Naive B cell (primary cell): ENCODE measurements at places on chromosomes 12 and 14.

DNA sequence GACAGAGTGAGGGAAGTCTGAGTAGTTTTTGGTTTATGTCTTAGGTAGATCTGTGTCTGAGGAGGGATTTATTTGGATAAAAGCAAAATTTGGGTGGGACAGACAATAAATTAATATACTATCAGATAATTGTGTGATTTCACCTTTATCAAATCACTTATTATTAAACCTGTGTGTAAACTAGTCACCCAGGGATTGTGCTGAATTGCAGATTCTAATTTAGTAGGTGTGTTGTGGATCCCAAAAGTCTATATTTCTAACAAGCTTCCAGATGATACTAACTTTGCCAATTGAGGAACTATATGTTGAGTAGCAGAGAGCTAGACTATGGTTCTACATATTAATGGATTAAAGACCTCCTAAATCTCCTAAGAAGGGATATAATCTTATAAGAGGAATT lies 978.5 kb upstream of the FBXO33 start:
- H3K27ac ChIP-seq = no peak overlapping the region
- no peak overlapping the region for H3K4me3 ChIP-seq
- no peaks in the 10 kb centered on the region for H3K27me3 ChIP-seq
- H3K36me3 ChIP-seq = no peaks in the 10 kb centered on the region
- no peaks in the 10 kb centered on the region for H3K4me1 ChIP-seq
- DNase-seq = no peak

GRCh38 chr12:2682296-2683251 lies 112.2 kb upstream of the FKBP4 start:
- H3K4me1 ChIP-seq = peaks cover 20% of the 10 kb centered on the region
- H3K27ac ChIP-seq = peak overlapping the region; percentile 82
- H3K4me3 ChIP-seq = peak overlapping the region; percentile 56
- no peaks in the 10 kb centered on the region for H3K27me3 ChIP-seq

DNA sequence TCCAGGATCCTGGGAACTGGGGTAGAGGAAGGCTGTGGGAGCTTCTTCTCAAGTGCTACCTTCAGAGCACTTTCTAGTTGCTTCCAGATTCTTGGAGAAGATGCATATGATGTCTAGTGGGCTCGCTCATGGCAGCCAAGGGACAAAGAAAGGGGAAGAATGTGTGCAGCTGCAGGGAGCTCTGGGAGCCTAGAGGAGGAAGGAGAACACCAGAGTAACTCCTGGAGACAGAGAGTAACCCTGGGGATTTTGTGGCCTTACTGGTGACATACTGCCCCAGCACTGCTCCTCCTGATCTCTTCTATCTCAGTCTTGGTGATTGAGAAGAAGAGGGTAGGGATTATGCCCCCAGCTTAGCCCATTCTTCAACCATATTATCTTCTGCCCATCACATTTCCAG lies 10.3 kb upstream of the SP7 start:
- no peak overlapping the region for H3K4me3 ChIP-seq
- DNase-seq = no peak
- no peak overlapping the region for H3K27ac ChIP-seq
- H3K36me3 ChIP-seq = no peaks in the 10 kb centered on the region
- H3K27me3 ChIP-seq = no peaks in the 10 kb centered on the region
- H3K4me1 ChIP-seq = peaks cover 14% of the 10 kb centered on the region

DNA sequence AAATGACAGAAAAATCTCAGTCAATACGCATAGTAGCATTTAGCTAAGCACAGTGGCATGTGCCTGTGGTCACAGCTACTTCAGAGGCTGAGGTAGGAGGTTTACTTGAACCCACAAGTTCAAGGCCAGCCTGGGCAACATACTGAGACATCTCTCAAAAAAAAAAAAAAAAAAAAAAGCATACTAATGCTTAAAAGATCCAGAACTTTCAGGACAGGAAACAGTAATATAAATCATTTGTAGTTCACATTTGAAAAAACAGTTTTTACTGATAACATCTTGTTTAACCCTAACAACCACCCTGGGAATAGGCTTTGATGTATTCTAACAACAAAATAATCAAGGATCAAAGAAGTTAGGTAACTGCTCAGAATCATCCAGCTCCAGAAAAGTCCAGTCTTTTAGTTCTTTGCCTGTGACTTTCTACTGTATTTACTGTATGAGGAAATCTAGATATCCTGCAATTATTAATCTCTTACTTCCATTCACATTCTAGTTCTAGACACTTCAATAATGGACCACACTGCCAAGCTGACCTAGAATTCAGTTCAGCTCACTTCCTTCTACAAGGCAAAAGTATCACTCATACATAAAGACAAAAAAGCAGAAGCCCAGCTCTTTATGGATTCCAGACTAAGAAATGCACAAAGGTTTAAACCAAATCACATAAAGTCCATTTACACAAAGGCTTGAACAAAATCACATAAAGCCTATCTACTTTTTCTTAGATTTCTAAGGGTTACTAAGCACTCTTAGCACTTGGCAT lies 28.5 kb downstream of the PAWR start:
- H3K4me3 ChIP-seq = no peak overlapping the region
- H3K4me1 ChIP-seq = peaks cover 37% of the 10 kb centered on the region
- no peak overlapping the region for H3K27ac ChIP-seq
- no peak for DNase-seq
- H3K27me3 ChIP-seq = no peaks in the 10 kb centered on the region

DNA sequence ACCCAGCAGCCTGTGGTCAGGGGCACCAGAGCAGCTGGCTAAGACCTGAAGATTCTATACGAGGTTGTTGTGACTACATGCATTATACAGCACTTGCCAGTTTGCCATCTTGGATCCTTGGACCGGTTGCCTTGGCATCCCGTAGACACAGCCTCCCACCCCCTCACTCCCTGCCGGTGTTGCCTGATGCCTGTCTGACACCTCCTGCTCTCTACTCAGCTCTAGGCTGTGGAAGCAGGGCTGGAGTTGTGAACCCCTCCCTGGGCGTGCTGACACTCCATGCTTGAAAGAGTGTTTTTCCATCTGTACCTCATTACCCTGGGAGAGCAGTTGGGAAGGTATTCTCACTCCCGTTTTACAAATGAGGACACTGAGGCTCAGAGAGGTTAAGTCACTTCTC lies 2.5 kb downstream of the CHGA start:
- no peak for DNase-seq
- H3K27me3 ChIP-seq = peaks cover 39% of the 10 kb centered on the region
- H3K36me3 ChIP-seq = peaks cover 8% of the 10 kb centered on the region
- H3K27ac ChIP-seq = no peak overlapping the region
- H3K4me1 ChIP-seq = peaks cover 18% of the 10 kb centered on the region
- H3K4me3 ChIP-seq = no peak overlapping the region

DNA sequence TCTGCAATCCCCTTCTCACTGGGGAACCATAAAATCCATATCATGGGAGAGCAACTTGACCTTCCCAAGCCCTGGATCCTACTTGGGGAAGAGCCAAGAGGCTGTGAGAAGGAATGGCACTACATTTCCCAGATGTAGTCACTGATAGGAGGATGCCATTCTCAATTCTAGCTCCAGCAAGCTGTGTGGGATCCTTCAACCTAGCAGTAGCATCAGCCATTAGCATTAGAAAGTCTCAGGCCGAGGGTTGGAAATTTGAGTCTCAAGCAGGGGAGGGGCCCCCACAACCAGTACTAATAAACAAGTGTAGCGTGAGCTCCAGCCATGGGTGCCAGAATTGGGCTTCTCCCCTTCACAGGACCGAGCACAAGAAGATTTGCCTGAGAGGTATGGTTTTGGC lies 84.3 kb upstream of the NELL2 start:
- no peak for DNase-seq
- no peaks in the 10 kb centered on the region for H3K4me1 ChIP-seq
- no peak overlapping the region for H3K27ac ChIP-seq
- no peaks in the 10 kb centered on the region for H3K27me3 ChIP-seq

GRCh38 chr14:60217713-60218112 lies 31.3 kb upstream of the PPM1A start:
- peaks cover 5% of the 10 kb centered on the region for H3K4me1 ChIP-seq
- H3K27me3 ChIP-seq = peaks cover 26% of the 10 kb centered on the region
- no peaks in the 10 kb centered on the region for H3K36me3 ChIP-seq
- H3K27ac ChIP-seq = no peak overlapping the region
- H3K4me3 ChIP-seq = no peak overlapping the region

GRCh38 chr14:45246691-45247090 lies 6.3 kb downstream of the MIS18BP1 start:
- no peak for DNase-seq
- no peak overlapping the region for H3K4me3 ChIP-seq
- no peak overlapping the region for H3K27ac ChIP-seq
- no peaks in the 10 kb centered on the region for H3K27me3 ChIP-seq
- peaks cover 13% of the 10 kb centered on the region for H3K36me3 ChIP-seq

- peak overlapping the region; percentile 97 for H3K27ac ChIP-seq
- H3K4me3 ChIP-seq = peak overlapping the region; percentile 83
- no peak for DNase-seq
- H3K4me1 ChIP-seq = peaks cover 80% of the 10 kb centered on the region
- no peaks in the 10 kb centered on the region for H3K36me3 ChIP-seq
Observed at GRCh38 chr14:91374879-91375702, 42.5 kb downstream of the CCDC88C start.

DNA sequence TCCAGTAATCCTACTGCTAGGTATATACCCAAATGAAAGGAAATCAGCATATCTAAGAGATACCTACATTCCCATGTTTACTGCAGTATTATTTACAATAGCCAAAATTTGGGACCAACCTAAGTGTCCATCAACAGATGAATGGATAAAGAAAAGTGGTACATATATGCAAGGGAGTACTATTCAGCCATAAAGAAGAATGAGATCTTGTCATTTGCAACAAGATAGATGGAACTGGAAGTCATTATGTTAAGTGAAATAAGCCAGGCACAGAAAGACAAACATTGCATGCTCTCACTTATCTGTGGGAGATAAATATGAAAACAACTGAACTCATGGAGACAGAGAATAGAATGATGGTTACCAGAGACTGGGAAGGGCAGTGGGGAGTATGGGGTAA lies 109.5 kb downstream of the INSM2 start:
- no peak overlapping the region for H3K4me3 ChIP-seq
- H3K27ac ChIP-seq = no peak overlapping the region
- H3K4me1 ChIP-seq = peaks cover 11% of the 10 kb centered on the region
- peaks cover 62% of the 10 kb centered on the region for H3K36me3 ChIP-seq

GRCh38 chr12:95774311-95775045 lies 16.1 kb downstream of the NTN4 start:
- DNase-seq = no peak
- H3K27me3 ChIP-seq = peaks cover 44% of the 10 kb centered on the region
- no peaks in the 10 kb centered on the region for H3K36me3 ChIP-seq
- no peaks in the 10 kb centered on the region for H3K4me1 ChIP-seq
- no peak overlapping the region for H3K27ac ChIP-seq

GRCh38 chr14:20179880-20180279 lies 10.8 kb upstream of the OR11G2 start:
- no peak overlapping the region for H3K4me3 ChIP-seq
- H3K4me1 ChIP-seq = peaks cover 7% of the 10 kb centered on the region
- H3K27ac ChIP-seq = no peak overlapping the region
- DNase-seq = no peak

- DNase-seq = no peak
- H3K4me1 ChIP-seq = no peaks in the 10 kb centered on the region
- H3K36me3 ChIP-seq = no peaks in the 10 kb centered on the region
- no peak overlapping the region for H3K4me3 ChIP-seq
- no peak overlapping the region for H3K27ac ChIP-seq
Observed at GRCh38 chr12:87198181-87198580, 831.0 kb downstream of the C12orf50 start.

DNA sequence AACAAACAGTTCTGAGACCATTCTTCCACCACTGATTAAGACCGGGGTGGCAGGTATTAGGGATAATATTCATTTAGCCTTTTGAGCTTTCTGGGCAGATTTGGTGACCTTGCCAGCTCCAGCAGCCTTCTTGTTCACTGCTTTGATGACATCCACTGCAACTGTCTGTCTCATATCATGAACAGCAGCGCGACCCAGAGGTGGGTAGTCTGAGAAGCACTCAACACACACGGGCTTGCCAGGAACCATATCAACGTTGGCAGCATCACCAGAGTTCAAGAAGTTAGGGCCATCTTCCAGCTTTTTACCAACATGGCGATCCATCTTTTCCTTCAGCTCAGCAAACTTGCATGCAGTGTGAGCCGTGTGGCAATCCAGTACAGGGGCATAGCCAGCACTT lies 16.9 kb downstream of the AEBP2 start:
- no peak for DNase-seq
- peaks cover 4% of the 10 kb centered on the region for H3K36me3 ChIP-seq
- no peaks in the 10 kb centered on the region for H3K27me3 ChIP-seq
- peaks cover 31% of the 10 kb centered on the region for H3K4me1 ChIP-seq
- H3K4me3 ChIP-seq = no peak overlapping the region

DNA sequence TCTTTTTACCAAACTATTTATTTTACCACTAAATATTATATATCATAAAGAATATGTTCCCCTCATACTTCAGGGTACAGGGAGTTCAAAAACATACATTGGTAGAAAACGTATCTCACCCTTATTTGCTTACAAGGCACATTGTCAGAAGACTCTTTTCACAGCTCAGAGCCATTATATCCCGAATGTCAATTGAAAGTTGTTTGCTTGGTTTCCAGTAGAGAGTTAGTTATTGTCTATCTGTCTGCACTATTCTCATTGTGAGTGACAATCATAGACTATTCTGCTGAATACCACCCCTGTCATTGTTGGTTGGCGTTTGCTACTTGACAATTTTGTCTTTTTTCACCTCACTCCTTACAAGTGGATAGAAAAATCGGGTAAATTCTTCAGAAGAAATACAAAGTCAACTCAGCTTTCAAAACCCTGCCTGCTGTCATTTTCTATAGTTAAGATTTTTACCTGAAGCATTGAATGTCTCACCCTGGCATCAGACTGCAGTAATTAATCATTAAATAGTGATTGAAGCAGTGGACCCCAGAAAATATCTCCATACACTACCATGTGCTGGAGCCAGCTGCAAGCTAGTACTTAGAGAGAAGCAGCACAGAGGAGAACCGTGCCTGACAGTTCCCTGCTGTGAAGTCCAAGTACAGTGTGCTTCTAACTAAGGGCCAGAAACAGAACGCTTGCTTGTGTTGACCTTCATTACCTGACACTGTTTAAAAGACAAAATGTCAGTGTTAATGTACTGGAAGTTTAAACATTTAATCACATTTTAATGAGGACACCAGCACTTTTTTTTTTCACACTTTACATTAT lies 510.6 kb downstream of the RERGL start:
- DNase-seq = no peak
- H3K4me1 ChIP-seq = no peaks in the 10 kb centered on the region
- no peaks in the 10 kb centered on the region for H3K27me3 ChIP-seq

DNA sequence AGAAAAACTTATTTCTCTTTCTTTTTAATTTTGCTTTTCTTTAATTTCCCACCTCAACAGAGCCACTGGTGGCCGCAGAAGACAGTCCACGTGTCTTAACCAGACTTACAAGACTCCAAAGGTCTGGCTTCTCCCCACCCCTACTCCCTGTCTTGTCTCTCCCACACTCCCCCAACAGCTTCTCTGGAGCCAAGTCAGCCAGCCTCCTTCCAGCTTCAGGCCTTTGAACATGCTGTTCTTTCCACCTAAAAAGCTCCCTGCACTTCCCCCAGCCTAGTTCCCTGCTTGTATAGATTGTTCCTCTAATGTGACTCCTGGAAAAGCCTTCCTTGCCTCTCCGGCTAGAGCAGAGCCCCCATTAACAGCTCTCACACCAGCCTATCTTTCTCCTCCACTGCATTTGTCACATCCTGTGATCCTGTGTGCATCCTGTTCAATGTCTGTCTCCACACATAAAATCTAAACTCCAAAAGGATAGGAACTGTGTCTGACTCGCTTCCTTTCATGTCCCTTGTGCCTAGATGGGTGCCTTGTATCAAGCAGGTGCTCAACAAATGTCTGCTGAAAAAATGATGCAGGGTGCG lies 7.8 kb upstream of the DYNLL1 start:
- no peaks in the 10 kb centered on the region for H3K27me3 ChIP-seq
- no peaks in the 10 kb centered on the region for H3K4me1 ChIP-seq
- H3K36me3 ChIP-seq = no peaks in the 10 kb centered on the region
- DNase-seq = no peak

- H3K27ac ChIP-seq = no peak overlapping the region
- H3K27me3 ChIP-seq = no peaks in the 10 kb centered on the region
- H3K36me3 ChIP-seq = no peaks in the 10 kb centered on the region
- no peak for DNase-seq
Observed at GRCh38 chr12:57483466-57483865, 3.8 kb upstream of the ARHGAP9 start.
